Hematopoietic multipotent progenitor cell treated with erythropoietin and hydrocortisone succinate and interleukin-3 and kit ligand, for 4 days (in vitro differentiated cells): ENCODE measurements at places on chromosomes 12 and 14.

DNA sequence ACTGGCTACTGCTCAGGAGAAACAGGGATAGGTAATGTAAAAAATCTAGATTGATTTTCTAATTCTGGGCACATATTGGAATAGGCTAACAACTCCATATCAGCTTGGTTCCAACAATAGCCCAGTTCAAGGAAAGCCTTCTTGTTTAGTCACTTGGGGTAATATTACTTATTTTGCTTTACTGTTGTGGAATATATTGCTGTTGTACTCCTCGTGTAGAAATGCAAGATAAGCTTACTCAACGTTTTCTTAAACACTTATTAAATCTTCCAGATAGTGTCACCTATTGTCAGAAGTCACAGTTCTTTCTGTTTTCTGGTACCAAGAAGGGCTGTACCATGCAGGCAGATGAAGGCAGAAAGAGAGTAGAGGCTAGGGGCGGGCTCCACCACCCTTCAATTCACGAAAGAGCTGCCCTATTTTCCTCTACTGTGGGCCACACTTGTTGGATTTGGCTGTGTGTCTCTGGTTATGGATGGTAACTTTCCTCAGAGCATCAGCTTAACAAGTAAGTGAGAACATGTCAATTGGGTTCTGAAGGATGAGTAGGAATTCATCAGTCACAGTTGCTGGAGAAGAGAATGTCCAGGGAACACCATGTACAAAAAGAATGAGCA is 38.0 kb downstream of the CLMN start:
- DNase-seq, result no peak

DNA sequence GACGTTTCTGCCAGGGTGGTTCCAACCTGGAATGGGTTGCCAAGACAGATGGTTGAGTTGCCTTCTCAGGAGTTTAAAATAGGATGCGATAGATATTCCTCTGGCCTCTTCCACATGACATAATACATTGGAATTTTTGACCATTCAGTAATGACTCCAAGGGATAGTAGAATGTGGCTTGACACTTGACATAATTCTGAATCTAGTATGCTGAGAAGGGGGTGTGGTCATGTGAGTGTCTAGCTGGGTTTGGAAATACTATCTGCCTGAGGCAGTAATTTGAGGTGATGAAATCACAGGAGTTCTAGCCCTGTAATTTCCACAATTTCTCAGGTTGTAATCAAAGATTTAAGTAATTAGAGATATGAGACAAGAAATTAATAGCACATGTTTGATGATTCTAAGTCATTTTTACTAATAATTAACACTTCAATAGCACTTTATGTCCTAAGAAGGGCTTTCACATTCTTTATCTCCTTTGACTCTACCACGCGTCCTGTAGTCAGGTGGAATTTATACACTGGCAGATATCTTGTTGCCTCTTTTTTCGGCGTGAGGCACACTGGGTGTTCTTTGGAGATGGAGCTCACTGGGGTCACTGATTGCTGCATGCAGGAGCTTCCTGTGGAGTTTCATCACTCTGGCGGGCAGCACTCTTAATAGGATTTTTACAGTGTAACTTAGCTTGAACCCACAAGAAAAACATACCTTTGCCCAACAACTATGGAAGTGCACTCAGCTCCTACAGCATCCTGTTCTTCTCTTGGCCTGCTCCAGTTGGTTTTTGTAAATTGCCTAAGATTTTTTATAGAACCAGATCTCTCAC is 3.2 kb upstream of the AMIGO2 start:
- DNase-seq, result peak; percentile 44

DNA sequence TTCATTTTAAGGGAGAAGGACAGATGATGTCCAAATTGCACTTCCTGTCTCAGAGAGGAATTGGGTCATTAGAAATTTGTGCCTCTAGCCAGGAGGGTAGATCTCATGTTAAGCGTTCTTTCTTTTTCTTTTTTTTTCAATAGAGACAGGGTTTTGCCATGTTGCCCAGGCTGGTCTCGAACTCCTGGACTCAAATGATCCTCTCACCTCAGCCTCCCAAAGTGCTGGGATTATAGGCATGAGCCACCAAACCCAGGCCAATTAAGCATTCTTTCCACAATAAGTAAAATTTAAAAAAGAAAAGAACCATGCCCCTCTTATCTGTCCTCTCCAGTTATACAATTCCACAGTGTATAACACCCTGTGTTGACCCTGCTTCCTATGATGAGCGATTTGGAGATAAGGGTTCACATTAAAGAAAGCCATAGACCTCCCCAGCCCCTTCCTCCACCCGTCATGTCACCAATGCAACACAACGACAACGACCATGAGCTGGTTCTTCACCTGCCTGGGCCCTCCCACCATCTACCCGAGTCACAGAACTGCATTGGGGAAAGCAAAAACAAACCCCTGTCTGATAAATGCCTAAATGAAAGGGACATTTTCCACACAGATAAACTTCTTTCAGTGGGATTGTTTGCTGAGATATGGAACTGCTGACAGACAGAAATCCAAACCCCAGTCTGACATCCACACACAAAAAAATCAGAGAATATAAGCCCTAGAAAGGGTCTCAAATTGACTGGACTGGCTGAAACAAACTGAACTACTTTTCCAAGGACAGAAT is 37.3 kb downstream of the SSH1 start:
- DNase-seq, result peak; percentile 66

GRCh38 chr12:47985596-47986290 is 18.5 kb downstream of the COL2A1 start:
- no peak for DNase-seq

- DNase-seq, result no peak
Measured at GRCh38 chr12:18217966-18218365, 43.4 kb upstream of the PIK3C2G start.

- no peak for DNase-seq
Measured at GRCh38 chr14:67480011-67480410, 8.5 kb downstream of the TMEM229B start.

DNA sequence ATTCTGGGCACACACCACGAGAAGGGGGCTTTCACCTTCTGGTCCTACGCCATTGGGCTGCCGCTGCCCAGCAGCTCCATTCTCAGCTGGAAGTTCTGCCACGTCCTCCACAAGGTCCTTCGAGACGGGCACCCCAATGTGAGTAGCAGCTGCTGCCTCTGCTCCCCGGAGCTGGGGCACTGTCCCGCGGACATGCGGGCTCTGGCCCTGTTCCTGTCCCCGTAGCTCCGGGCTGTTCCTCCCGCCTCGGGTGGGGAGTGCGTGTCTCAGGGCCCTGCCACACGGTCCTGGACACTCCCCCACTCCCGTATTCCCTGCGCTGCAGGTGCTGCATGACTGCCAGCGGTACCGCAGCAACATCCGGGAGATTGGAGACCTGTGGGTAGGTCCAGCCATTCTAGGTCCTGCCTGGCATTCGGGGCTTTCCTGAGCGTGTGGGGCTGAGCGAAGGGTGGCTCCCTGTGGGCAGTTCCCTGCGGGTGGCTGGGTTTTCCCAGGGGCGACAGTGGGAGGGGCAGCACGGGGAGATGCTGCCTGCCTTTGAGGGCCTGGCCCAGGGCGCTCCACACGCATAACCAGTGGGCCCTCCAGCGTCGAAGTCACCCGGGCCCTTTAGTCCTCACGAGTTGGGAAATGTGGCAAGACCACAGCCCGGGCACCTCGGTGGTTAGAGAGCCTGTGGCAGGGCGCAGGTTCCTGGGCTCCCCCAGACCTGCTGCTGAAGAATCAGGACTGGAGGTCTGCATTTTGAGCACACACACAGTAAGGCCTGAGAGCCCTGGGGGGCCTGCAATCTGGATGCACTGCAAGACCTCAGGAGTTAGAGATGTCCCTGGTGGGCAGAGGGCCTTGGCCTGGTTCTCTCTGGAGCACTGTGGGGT is 13.5 kb downstream of the HIP1R start:
- no peak for DNase-seq

- no peak for DNase-seq
Measured at GRCh38 chr12:13164921-13165616, 31.5 kb upstream of the EMP1 start.

- no peak for DNase-seq
Measured at GRCh38 chr12:22803725-22804124, 178.8 kb downstream of the ETNK1 start.

DNA sequence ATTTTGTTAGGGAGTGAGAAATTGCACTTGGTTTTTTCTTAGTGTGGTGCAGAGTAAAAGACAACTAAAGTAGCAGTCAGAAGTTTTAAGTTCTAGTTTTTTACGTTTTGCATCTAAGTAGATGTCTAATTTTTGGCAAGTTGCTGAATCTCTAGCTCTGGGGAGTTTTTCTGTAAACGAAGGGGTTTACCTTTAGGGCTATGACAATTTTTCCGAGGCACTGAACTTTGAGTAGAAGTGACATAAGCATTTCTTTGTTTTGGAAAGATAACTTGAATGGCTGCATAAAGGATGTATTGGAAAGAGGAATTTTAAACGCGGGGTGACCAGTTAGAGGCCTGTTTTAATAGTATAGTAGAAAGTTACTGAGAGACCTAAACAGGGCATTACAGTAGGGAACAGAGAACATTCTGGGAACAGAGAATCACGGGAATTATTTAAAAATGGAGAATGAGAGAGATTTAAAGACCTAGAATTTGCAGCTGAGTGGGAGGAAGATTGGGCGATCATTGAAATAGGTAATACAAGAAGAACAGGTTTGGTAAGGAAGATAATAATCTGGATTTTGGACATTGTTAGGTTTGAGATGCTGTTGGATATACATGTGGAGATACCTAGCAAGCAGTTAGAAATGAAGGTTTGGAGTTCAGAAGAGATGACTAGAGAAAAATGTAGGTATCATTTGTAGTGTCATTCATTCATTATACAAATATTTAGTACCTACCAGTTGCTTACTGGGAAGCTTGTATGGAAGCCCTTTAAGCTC is 1.2 kb downstream of the ZNF410 start:
- DNase-seq, result no peak

GRCh38 chr12:120845696-120846095 is 58.5 kb downstream of the SPPL3 start:
- no peak for DNase-seq

GRCh38 chr12:48022676-48023385 is 18.6 kb upstream of the COL2A1 start:
- no peak for DNase-seq

- no peak for DNase-seq
Measured at GRCh38 chr14:88426271-88426670, 40.8 kb downstream of the SPATA7 start.

- DNase-seq, result no peak
Measured at GRCh38 chr12:24695103-24695502, 253.8 kb downstream of the BCAT1 start.

GRCh38 chr14:91114079-91115065 is 499 bp downstream of the DGLUCY start:
- DNase-seq, result peak; percentile 89

- no peak for DNase-seq
Measured at GRCh38 chr12:107778383-107779025, 4.0 kb downstream of the ASCL4 start.

- DNase-seq, result peak; percentile 78
Measured at GRCh38 chr12:53047221-53048032, 2.4 kb upstream of the TNS2 start.

GRCh38 chr12:6950811-6951540 is at the start of gene PTPN6:
Gene PTPN6, plus strand, starts transcription at chr12:6951356. Its CDS starts 157 bp downstream, at chr12:6951513.
- peak; percentile 95 for DNase-seq

- no peak for DNase-seq
Measured at GRCh38 chr14:91186515-91187066, 57.9 kb downstream of the GPR68 start.

- no peak for DNase-seq
Measured at GRCh38 chr14:30034152-30034551, 106.5 kb upstream of the PRKD1 start.

GRCh38 chr12:19671695-19672094 is 232.4 kb downstream of the AEBP2 start:
- DNase-seq, result no peak

DNA sequence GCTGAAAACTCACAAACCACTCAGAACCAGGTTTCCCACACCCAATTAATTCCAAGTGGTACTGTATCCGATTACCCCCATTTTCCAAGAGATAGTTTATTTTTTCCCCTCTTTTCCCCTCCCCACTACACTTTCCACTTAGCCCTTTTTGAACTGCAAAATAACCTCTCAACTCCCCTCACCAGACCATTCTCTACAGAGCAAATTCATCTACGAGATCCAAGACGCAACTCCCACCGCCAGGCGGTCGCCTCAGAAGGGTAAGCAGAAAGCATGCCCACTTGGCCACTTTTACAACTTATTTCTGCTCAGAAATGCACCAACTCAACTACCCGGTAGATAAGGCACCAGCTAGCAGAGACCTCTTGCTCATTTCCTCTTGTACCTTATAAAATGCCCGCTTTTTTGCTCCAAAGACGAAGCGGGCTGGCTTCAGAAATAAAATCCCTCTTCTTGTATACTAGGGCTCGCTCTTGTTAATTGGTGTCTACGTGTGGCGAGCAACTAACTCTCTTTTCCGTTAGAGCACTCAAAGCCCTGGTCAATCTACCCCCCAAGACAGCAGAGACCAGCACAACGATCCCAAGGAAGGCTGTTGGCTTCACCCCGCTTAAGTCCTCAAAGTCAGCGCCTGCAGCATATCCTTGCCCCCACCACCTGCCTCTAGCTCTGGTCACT is 910 bp upstream of the SRP54 start:
- DNase-seq, result peak; percentile 77

DNA sequence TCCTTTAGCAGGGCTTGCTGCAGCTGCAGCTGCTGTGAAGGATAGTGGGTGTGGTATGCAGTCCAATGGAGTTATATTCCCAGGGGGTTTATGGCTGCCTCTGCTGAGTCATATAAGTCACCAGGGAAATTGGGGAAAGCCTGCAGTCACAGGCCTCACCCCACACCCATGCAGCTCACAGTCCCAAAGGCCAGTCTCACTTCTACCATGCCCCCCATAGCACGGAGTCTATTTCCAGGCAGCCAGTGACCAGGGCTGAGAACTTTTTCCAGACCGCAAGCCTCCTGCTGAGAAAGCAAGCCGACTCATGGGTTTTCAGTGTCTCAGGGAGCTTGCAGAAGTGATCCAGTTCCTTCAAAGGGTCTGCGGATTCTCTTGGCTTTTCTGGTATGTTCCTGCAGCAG is 322.4 kb upstream of the CLEC14A start:
- no peak for DNase-seq

GRCh38 chr14:22844221-22845102 is 8.1 kb downstream of the MMP14 start:
- no peak for DNase-seq

DNA sequence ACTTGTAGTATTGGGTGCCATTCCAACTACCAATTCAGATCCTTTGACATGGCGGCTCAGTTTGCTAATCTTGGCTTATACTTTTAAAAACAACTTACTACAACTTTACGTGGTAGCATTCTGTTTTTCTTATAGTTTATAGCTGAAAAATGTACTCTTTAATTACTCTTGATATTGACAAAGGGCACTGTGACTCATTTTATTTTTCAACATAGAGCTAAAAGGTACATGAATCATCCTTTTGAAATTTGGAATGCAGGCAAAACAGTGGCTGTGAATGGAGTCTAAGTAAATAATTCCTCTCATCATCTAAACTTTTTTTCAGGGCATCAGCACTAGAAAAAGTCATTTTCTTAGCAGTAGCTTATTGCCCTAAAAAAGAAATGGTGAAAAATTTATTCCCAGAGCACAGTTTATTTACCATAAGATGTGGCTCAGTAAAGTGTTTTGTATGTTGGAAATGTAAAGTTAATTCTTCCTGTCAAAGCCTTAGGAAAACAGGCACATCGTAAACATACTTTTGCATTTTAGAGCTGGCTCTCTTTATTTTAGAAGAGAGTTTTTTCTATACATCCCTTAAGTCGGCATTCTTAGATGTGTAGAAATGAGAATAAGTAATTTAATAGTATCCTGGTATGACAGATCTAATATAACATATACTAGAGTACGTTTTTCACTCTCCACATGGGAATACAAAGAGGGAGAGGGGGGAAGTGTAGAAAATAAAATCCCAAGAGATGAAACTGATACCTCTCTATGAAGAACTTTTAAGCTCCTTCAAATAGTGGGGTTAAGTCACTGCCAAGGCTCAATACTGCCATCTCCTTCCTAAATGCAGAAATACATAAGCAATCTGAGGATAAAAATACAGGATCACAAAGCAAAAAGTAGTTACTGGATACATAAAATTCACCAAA is 55.2 kb downstream of the SLC25A21 start:
- DNase-seq, result no peak
